ENCODE measurements at places on chromosomes 12 and 14. TPM values are rescaled to one million over a fixed set of nuclear protein-coding genes. Genes with fewer than 3 reads are reported as not detected.

DNA sequence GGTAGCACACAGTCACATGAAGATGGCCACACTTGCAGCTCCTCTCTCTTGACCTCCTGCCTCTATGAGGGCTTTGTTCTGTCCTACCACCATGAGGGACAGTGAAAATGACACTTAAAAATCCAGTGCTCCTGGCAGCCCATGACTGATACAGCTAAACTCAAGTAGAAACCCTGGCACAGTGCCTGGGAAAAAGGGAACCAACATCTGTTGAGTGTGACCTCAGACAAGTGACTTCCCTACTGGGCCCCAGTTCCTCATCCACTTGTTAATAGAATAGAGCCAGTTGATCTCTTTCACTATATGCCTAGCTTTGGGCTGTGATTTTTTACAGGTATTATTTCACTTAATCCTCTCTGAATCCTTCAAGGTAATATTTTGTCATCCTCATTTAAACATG, 4.8 kb downstream of the GUCY2C start:
- H3K27me3 ChIP-seq, result no peaks in the 10 kb centered on the region
- no peak overlapping the region for H3K27ac ChIP-seq
- H3K4me1 ChIP-seq, result no peaks in the 10 kb centered on the region
- no peak for DNase-seq

- DNase-seq, result no peak
- no peak overlapping the region for H3K27ac ChIP-seq
- H3K4me3 ChIP-seq, result no peak overlapping the region
- no peaks in the 10 kb centered on the region for H3K4me1 ChIP-seq
Measured at GRCh38 chr12:77946541-77947061, 115.9 kb downstream of the NAV3 start.

GRCh38 chr12:24931666-24932405, 17.1 kb downstream of the BCAT1 start:
- H3K4me3 ChIP-seq, result no peak overlapping the region
- no peak for DNase-seq
- H3K36me3 ChIP-seq, result peaks cover 9% of the 10 kb centered on the region
- H3K4me1 ChIP-seq, result no peaks in the 10 kb centered on the region

GRCh38 chr14:93079321-93079720, 36.4 kb downstream of the ITPK1 start:
- H3K4me1 ChIP-seq, result no peaks in the 10 kb centered on the region
- no peak overlapping the region for H3K4me3 ChIP-seq
- H3K27me3 ChIP-seq, result no peaks in the 10 kb centered on the region

The PLEKHD1 gene
- total RNA-seq, result 0.11 TPM

DNA sequence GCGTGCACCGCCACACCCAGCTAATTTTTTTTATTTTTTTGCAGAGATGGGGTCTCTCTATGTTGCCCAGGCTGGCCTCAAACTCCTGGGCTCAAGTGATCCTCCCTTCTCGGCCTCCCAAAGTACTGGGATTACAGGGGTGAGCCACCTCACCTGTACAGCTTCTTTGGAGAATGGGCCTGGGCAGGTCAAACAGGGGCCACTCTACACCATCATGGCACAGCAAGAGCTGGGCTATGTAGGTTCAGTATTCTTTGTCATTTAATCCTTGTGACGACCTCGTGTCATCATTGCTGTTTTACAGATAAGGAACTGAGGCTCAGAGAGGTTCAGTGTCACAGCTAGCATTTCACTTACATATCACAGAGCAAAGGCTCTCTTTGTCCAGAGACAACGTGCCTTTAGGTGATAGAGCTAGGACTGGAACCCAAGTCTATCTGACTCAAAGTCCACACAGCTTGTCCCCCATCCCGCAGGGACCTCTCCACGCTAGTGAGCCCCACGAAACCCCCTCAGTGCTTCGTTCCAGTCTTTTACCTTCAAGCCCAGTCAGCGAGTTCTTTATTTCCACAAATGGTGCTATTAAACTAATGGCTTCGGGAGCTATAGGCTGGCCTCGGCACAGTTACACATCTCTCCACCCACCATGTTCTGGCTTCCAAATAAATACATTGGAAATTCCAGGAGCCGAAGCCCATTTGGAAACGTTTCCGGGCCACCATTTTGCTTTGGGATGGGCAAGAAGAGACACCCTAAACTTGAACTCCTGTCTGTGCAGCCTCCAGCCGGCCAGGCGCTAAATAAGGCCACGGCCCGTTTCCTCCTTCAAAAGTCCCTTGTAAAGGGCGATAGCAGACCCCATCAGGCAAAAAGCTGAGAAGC, 660 bp upstream of the MAP1LC3B2 start:
- H3K36me3 ChIP-seq, result no peaks in the 10 kb centered on the region
- H3K27me3 ChIP-seq, result no peaks in the 10 kb centered on the region
- H3K4me3 ChIP-seq, result no peak overlapping the region
- DNase-seq, result no peak
- H3K27ac ChIP-seq, result no peak overlapping the region

GRCh38 chr12:122851820-122852219, 16.6 kb downstream of the HIP1R start:
- H3K4me3 ChIP-seq, result no peak overlapping the region
- H3K27me3 ChIP-seq, result no peaks in the 10 kb centered on the region
- no peaks in the 10 kb centered on the region for H3K4me1 ChIP-seq
- DNase-seq, result no peak

All from endodermal cell (in vitro differentiated cells).